ENCODE measurements at places on chromosomes 2 and 18.

- peak; percentile 74 for DNase-seq
These were observed 104.6 kb downstream of the ITGB1BP1 start for GRCh38 chr2:9318461-9319337.

- DNase-seq, result no peak
These were observed 586.7 kb downstream of the TDRD15 start for GRCh38 chr2:21710496-21710895.

GRCh38 chr2:60527762-60528161 is 25.7 kb downstream of the BCL11A start:
- no peak for DNase-seq

- DNase-seq, result no peak
These were observed 23.9 kb downstream of the ME2 start for GRCh38 chr18:50902797-50903196.

- peak; percentile 77 for DNase-seq
These were observed at the start of gene PER2 for GRCh38 chr2:238287737-238288649. PER2 (minus strand) TSS chr2:238288610; CDS start chr2:238277936, 10,674 bp downstream.

GRCh38 chr2:161576421-161576820 is 47.8 kb upstream of the SLC4A10 start:
- DNase-seq, result no peak

DNA sequence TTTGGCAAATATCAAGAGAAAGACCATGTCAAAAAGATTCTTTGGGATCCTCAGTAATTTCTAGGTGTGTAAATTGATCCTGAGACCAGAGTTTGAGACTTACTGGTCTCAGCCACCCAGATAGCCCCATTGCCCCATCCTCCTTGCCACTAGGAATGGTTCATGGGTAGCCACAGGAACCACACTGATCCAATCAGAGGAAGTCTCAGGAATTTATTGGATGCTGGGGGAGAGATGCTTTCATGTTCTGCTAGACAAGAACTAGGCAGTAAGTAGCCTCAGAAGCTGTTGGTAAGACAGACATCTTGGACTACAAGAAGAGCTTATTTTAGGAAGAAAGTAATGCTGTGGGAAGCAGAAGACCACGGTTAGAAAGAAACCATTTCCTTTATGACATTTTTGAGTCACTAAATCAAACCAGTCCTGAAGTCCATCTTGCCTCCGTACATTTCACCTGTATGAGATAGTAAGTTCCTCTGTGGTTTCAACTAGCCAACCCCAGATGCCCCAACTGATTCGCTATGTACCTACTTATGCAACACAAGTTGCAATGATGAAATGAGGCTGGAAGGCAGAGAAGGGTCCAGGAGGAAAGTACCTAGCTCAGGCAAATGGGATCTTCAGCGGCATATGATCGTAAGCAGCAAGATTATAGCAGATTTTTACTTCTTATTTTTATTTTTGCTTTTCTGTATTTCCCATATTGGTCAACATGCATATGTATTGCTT is 3.6 kb upstream of the ST3GAL5 start:
- no peak for DNase-seq

GRCh38 chr2:17644997-17645720 is 104.7 kb downstream of the VSNL1 start:
- no peak for DNase-seq

DNA sequence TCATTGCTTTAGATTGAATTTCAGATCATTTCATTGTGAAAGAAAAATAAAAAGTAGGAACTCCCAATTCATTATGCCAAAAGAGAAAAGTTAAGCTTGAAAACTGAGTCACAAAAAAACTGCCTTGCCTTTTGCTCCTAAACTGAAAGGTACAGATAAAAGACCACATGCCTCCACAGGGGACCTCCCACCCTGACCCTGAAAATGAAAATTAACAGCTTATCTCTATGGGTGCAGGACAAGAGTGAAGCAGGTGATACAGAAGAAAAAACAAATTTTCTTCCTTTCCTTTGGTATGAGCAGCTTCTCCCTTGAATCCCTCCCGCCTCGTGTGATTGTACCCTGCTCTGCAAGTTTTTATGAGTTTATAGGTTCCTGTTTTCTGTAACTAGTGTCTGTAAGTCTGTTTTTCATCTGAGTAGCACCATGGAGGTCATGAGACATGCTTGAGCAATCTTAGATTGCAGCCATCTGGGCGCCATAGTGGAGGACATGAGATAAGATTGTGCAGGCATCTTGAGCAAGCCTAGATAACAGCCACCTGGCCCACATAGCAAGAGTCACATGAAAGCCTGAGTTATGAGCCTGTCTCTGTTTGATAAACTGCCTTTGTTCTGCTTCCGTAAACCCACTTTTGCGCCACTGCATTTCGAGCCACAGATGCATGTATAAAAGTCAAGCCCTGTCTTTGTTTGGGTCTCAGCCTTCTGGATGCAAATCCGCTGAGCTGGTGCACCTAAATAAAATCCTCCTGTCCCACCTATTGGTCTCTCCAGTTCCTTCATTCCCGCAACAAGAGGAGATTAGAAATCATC is 56.2 kb upstream of the DYNC1I2 start:
- DNase-seq, result no peak

Measured in left colon (tissue), 2 donors.